ENCODE measurements at places on chromosomes 2 and 18.
A peak's percentile ranks its signal among the peaks of the same experiment; 100 is the strongest.

GRCh38 chr2:202135091-202135874, 62.2 kb downstream of the KIAA2012 start:
- DNase-seq: no peak

- DNase-seq: no peak
Observed at GRCh38 chr18:47323158-47323557, 71.7 kb upstream of the SKOR2 start.

GRCh38 chr18:79396431-79397246, 909 bp downstream of the NFATC1 start:
- DNase-seq: peak; percentile 59

GRCh38 chr2:128309280-128310093, 9.2 kb downstream of the HS6ST1 start:
- no peak for DNase-seq

DNA sequence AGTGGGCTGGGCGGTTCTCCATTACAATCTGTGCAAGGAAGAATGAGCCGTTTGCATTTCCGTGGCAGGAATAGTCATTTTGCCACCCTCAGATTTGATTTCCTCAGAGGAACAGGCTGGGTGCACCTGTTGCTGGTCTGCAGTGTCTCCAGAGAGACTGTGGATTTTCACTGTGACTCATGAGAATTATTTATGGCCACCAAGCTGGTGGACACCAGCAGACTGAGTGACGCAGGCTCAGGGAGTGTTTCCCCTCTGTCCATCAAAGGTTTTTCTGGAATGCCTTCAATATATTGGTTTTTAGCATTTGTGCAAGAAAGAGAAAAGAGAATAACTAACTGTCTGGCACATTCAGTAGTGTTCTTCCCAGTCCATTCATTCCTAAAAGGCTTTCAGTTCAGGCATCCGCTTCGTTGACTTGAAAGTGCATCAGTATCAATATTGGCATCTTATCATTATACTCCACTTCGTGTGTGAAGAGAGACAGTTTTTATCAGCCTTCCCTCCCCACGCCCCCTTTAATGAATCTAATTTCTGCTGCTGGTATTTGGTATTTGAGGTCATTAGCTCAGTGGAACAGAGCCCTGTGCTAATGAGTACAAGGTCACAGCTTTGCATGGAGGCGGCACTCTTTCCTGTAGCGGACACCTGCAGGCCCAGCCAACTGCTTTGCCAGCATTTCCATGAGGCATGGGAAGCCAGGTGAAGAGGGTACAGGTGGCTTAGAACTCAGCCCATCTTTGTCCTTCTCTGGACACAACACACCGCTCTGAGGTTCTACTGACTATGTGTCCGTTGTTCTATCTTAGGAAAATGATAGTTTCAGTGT, 39.9 kb downstream of the PRKCE start:
- DNase-seq: no peak

DNA sequence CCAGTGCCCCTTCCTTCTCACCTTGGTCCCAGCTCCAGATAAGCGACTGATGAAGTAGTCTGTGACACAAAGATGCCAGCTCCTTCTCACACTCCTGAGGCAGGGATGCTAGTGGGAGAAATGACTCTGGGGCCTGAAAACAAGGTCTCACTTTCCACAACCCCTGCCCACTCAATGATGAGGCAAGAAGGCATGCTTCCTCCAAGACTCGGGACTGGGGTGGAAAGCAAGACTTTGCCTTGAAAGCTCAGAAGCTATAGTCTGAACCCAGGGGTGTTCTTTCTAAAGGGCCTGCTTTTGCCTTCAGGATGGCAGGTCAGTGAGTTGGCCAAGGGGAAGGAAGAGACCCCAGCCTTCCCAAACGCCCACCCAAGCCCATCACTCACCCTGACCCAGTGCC, 1.4 kb downstream of the CCDC142 start:
- no peak for DNase-seq

DNA sequence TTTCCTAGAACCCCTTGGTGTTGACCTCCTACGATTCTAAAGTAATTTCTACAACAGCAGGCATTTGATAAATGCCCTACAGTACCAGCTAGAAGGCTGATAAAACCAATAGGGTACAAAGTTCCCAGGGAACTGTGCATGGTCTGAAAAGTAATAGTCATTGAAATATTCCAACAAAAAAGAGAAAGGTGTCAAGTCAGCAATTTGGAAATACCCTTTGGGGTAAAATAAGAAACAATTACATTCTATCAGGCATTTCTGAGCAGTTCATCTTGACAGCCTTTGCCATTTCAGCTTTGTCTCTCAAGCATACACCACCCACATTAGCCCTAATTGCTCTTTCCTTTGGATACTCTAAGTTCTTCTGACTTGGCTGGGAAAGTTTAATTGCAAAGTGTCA, 542.9 kb upstream of the DDX18 start:
- no peak for DNase-seq

GRCh38 chr2:64166637-64167420, 22.6 kb upstream of the PELI1 start:
- DNase-seq: no peak

GRCh38 chr2:106020032-106020431, 174.1 kb downstream of the UXS1 start:
- DNase-seq: no peak

GRCh38 chr2:11669454-11670291, at the start of gene NTSR2:
NTSR2 (minus strand) TSS chr2:11670195; CDS start chr2:11670129, 66 bp downstream.
- DNase-seq: peak; percentile 18

- no peak for DNase-seq
Observed at GRCh38 chr18:23453680-23454058, 582 bp downstream of the RIOK3 start.

DNA sequence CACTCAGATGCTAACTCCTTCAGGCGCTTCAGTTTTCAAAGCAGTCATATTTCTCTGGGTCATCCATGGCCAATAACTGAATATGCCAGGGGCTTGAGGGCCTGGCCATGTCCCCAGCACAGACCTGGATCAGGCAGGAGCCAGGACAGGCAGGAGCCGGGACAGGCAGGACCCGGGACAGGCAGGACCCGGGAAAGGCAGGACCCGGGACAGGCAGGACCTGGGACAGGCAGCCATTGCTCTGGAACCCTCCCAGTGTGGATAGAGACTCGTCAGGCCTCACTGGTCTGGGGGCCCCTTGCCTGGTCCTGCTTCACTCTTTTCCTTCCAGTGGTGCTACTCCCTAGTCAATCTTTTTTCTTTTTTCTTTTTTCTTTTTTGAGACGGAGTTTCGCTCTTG, 117.5 kb upstream of the TEX51 start:
- DNase-seq: no peak

DNA sequence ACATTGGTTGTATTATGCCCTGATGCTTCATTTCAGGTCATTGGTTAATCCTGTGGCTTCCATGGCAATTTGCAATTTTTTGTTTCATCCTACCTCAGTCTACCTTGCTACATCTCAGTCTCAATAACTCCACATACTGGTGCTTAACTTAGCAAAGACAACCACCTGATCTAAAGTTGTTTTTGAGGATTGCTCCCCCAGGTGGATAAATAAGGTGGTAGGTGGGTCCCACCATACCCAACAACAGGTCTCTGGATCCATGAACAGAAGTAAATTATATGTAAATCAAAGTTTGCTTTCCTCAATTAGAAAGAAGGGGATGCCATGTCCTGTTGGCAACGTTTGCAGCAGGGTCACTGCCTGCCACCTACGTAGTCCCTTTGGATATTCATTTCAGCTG, 7.0 kb downstream of the XIRP2 start:
- DNase-seq: no peak

DNA sequence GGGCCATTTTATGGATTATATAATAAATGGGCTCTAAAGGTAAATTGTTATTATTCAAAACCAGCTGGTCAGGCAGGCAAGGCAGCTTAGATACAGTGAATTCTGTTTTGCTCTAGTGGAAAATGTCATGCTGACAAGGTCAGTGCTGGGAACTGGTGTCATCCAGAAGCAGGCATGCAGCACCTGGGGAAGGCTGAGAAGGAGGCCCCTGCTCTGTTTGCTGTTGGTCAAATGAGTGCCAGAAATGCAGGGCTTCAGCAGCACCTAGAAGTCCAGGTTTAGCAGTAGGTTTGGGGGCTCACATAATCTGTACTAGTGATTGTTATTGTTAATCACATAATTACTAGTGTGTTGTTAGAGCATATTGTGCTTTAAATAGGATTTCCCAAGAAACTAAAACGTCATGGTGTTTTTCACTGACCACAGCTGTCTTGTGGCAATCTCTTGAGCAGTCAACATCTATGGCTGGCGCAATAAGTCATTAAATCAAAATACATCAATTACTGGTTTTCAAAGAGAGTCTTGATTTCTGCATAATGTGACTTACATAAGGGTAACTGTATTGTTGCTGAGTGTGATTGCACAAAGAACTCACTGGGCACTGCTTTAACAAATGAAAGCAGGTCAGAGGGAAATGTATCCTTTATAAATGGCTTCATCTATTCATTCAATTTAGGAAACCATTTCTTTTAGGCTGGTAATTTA, 99.1 kb downstream of the MYO3B start:
- no peak for DNase-seq

DNA sequence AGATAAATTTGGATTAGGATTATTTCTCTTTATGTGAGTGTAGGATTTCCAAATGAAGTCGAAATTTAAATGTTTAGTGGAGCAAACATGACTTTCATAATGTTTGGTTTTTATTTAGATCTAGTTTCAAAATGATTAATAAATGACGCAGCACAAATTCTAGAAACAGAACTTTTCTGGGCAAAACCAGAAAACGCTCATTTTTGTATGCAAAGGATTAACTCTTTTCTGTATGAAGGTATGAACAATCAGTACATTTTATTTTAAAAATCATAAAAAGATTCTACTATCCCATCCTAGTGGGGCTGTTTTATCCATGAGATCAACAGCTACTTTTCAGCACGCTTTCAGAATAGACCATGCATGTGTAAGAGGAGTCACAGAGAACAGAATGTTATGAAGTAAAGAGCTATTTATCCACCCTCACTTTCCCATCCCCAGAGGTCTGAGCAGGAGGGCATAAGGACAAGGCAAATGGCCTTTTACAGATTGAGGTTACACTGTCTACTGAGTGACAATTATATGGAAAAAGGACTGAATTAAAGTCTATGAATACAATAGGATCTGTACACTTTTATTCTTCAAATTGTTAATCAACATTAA, 270.8 kb downstream of the ZEB2 start:
- no peak for DNase-seq

- DNase-seq: no peak
Observed at GRCh38 chr2:130287656-130288026, 55.1 kb upstream of the IMP4 start.

DNA sequence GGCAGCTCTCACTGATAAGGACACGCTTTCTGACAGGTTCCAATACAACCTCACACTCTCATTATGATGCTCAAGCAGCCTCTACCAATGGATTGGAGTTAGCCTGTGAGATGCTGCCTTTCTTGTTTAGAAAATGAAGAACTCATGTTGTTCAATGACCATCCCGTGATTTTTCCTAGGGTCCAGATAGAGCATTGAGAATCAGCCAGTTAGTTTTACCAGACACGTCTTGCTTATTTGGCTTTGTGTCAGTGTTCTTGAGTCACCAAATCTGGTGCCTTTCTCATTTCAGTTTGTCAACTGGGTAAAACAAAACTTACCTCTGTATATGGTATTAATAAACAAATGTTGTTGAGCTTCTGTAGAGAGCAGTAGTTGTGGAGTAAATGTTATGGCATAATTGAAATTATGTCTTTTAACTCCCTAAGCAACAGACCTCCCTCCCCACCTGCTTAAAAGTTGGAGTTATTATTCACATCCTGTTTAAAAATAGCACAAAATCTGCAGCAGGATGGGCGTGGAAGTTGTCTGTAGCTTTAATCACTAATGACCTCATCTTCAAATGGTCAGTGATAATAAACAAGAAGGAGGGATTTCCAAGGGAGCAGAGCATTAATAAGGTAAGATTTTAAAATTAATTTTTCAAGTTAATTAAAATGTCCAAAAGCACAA, 167.3 kb downstream of the HRH4 start:
- DNase-seq: no peak

DNA sequence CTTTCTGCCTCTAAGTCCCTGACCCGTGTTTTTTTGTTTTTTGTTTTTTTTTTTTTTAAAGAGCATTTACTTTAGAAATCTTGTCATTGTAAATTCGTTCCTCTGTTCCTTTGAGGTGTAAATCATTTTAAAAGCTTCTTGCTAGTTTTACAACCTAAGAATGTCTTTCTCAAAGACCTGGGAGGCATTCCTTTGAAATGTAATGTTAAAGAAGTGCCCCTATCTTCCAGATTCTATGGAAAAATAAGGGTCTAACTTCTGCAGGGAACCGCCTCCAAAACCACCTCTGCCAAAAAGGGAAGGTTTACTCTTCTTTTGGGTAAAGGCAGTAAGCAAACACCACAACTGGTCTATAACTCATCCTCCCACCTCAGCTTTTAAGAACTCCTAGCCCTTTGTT, 259.6 kb upstream of the ZNF804A start:
- no peak for DNase-seq

DNA sequence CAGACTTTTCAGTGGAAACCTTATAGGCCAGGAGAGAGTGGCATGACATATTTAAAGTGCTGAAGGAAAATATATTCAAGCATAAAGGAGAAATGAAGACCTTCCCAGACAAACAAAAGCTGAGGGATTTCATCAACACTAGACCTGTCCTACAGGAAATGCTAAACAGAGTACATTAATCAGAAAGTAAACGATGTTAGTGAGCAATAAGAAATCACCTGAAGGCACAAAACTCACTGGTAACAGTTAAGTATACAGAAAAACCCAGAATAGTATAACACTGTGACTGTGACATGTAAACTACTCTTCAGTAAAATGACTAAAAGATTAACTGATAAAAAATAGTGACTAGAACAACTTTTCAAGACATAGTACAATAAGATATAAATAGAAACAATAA, 87.4 kb downstream of the ATP8B1 start:
- DNase-seq: no peak

DNA sequence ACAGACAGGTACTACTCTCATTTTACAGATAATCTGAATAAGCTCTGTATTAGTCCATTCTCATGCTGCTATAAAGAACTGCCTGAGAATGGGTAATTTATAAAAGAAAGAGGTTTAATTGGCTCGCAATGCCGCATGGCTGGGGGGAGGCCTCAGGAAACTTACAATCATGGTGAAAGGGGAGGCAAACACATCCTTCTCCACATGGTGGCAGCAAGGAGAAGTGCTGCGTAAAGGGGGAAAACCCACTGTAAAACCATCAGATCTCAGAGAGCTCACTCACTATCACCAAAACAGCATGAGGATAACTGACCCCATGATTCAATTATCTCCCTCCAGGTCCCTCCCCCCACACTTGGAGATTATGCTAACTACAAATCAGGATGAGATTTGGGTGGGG, 254.4 kb downstream of the KCNE4 start:
- no peak for DNase-seq

- no peak for DNase-seq
Observed at GRCh38 chr18:56568986-56569385, 69.4 kb downstream of the TXNL1 start.

GRCh38 chr2:3611589-3611988, 16.7 kb downstream of the COLEC11 start:
- no peak for DNase-seq

- DNase-seq: no peak
Observed at GRCh38 chr2:31253356-31254131, 19.6 kb downstream of the EHD3 start.

- DNase-seq: no peak
Observed at GRCh38 chr2:137190411-137191195, 425.3 kb downstream of the THSD7B start.
